ENCODE measurements at places on chromosomes 5 and 9.
A peak's percentile ranks its signal among the peaks of the same experiment; 100 is the strongest.

DNA sequence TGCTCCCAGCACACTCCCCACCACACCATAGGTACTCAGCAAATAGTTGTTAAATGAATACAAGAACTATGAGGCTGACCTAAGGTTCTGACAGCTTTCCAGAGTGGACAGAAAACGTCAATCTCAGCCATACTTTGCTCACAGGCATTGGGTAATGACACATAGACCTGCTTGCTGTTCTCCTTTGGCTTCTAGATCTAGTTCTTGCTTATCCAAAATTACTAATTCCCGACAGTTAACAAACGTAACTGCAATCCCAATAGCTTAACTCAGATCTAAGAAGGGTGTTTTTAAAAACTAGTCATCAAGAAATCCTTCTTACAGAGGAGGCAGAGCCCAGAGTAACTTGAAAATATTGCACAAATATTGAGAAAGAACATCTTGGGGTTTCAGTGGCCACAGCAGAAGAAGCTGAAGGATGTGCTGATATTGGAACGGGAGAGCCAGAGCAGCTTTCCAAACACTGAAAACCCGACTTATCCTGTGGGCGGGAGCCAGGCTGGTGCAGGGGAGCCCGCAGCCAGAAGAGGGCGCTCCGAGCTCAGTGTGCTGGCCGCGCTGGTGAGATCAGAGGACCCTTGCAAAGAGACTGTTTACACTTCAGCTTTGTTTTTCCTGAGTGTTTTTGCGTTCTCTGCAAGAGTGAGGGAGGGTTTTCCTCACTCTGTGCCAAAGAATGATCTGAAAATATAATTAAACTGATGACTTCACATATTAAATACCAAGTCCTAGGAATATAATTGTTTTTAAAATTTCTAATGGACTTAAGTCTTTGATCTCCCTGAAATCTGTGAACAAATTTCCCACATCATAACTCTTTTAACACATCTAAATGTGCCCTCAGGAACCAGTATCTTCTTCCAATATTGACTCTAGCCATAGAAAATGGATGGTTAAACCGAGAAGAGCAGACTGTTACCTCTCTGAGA is 30.3 kb downstream of the FGF1 start:
- peak; percentile 65 for DNase-seq

- no peak for DNase-seq
Measured at GRCh38 chr9:29769019-29769418, 2195.7 kb upstream of the C9orf72 start.

DNA sequence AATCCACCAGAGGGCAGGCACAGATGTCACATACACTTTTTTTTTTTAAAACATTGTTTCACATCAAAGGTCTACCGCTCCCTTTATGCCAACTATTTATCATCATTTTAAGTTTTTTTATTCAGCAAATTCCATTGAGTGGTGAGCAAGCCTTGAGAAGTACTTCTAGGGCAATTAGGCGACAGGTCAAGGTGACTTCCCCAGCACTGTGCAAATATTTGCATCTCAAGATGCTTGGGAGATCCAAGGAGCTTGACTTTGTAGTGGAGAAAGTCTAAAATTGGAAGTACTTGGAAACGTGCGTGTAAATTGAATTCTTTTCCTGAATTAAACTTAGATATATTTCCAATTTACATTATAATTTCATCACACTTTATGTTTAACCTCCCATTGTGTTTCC is 211.1 kb downstream of the ICE1 start:
- DNase-seq = no peak

DNA sequence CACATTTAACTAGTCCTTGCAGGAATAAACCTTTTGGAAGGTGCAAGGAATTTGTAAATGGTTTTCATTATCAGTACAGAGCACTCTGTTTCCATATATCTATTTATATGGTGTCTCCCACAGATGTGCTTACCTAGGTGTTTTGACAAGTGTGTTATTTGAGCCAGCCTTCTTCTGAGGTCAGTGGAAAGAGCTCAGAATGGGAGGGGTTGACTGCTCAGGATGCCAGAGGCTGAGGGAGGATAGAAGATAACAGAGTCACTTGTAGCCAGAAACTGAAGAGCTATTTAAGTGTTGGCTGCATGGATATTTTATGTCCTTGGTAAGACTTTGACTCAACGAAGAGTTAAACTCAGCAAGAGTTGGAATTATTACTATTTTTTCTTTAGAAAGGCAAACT is 5.0 kb downstream of the CMYA5 start:
- DNase-seq = no peak

DNA sequence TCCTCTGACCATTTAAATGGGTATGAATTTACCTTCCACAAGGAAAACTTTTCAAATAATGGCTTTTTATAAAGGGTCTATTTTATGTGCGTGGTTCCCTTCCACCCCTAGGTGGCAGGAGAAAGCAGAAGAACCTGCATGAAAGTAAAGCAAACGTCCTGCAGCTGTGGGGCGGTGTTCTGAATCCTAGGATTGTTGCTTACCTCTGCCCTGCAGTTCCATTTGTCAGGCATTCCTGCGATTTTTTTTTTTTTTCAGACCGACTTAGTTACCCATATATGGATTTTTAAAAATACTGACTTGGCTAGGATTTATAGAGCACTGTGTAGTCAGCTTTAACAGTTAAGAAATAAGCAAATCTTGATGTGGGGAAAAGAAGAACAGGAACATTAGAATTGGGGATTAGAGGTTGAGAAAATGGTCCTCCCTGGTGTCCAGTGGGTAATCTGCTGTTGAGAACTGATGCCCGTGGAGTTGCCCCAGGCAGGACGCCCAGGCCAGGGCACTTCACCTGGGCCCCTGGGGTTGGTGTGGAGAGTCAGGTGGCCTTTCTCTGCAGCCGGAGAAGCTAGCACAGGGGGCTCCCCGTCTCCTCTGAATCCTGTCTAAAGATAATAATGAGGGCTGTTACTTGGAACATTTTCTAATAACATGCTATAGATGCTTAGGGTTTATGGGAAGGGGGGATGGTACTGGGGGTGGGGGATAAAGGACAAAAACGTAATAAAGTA is 30.4 kb upstream of the LTC4S start:
- DNase-seq = no peak

GRCh38 chr9:70110194-70111041 is 66.8 kb downstream of the MAMDC2 start:
- no peak for DNase-seq

Measured in activated naive CD4-positive, alpha-beta T cell (primary cell).